Foreskin fibroblast (primary cell): ENCODE measurements at places on chromosomes 5 and 9.
A peak's percentile ranks its signal among the peaks of the same experiment; 100 is the strongest.

GRCh38 chr9:87892956-87893355 is 10.3 kb downstream of the SPATA31E1 start:
- no peak for DNase-seq

- DNase-seq = no peak
These were observed 1.6 kb downstream of the FNIP1 start for GRCh38 chr5:131795228-131795627.

DNA sequence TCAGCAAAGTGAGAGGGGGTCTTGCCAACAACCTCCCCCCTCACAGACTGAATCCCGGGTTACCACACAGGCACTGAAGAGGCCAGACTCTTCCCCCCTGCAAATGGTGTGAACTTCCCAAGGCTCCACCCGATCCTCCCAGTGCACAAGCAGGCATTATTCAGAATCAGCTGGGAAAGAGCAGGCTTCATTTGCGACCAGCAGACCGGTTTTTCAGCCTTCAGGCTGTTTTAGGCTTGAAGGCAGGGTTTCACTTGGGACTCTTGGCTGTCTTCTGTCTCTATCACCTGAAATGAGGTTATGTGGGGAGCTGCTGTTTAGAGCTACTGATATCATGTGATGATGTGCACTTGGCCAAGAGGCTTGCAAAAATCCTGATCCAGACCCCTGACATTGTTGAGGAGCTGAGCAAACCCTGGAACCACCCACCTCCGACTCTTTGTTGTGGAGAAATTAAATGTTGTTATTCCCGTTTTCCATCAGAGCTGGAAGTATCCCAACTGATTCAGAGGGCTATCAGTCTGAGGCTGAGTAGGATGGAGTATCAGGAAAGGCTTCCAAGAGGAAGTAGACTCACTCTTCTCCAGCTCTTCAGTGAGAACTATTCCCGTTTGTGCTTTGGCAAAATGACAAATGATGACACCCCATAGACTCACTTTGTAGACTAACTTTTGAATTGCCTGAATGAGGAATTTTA is 63.3 kb upstream of the ZFR start:
- peak; percentile 97 for DNase-seq

DNA sequence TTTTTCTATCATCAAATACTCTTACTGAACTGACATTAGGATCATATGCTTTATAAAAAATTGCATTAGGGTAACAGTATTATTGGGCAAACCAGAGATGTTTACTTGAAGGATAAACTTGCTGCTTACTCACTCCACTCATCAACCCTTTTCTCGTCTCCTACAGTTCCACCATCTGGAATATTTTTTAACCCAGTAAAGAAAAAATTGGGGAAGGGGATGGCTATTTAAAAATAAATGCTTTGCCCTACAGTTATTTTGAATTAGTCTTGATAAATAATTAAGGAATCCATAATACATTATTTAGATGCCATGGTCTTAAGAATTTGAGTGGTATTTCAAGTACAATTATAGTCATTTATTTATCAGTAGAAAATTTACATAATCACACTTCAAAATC is 225.8 kb downstream of the MEF2C start:
- no peak for DNase-seq

GRCh38 chr5:435961-436640 is 6.9 kb upstream of the EXOC3 start:
- no peak for DNase-seq

DNA sequence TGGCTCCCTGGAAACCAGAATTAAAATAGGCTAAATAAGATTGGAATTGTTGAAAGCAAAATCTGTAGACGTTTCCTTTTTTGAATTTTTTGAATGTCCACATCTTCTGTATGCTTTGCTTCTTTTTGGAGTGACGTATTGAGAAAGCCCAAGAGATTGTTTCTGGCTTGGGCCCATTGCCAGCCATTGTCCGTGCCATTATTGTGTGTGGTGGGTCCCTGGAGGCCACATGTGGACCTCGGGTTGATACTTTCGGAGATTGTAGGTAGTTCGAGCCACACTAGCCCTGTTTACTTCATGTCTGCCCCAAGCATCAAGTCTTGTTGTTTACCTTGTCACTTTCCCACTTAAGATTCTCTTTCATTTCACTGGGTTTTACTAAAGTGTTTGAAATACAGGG is 106.0 kb downstream of the PALM2AKAP2 start:
- DNase-seq = no peak

- peak; percentile 33 for DNase-seq
These were observed 229.1 kb downstream of the SEC61B start for GRCh38 chr9:99451112-99451606.

DNA sequence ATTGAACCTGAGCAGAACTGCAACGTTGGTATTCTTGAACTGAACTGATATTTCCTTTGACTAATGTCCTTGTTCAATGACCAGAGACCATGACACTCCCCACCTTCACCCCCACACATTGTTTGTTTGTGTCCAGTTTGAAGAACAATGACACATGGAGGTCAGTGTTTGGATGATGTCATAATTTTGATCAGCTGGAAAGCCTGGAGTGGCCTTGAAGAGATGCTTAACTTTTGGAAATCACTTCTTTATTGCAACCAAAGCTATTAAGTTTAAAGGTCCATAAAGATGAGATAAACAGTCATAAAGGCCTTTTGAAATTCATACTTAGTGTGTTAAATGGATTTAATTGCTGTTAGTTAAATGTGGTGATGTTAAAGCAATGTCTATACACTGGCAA is 92.7 kb downstream of the TMC1 start:
- DNase-seq = no peak

GRCh38 chr9:69173497-69173890 is 583 bp upstream of the TJP2 start:
- no peak for DNase-seq

DNA sequence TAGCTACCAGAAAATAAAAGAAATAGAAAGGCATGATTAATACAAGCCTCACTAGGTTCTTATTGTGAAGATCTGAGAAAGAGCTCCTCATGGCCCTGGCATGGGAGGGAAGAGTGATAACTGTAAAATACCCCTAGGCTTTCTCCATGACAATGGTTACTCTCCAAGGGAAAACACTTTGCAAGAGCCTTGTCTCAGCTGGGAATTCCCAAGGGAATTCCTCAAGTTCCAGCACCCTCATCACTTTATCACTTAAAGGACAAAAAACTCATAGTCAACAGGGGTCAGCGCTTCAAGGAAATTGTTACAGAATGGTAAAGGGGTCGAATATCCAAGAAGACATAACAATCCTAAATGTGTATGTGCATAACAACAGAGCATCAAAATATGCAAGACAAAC is 21.2 kb downstream of the SYK start:
- DNase-seq = no peak

- no peak for DNase-seq
These were observed 5.5 kb upstream of the KLHL9 start for GRCh38 chr9:21340735-21341134.

DNA sequence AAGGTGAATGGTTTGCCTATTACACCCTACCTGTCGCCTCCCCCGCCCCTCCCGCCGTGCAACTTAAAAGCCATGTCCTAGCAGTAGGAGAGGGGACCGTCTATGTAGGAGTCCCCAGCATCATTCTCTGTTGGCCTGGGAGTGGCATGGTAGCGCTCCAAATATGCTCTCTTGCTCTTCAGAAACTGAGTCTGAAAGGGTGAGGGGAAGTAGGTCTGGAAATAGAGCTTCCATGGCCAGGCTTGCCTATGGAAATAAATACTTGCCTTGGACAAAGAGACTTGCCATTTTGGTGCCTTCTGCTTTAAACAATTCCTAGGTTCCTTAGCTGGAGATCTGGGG is 1.4 kb downstream of the RGS7BP start:
- DNase-seq = no peak

DNA sequence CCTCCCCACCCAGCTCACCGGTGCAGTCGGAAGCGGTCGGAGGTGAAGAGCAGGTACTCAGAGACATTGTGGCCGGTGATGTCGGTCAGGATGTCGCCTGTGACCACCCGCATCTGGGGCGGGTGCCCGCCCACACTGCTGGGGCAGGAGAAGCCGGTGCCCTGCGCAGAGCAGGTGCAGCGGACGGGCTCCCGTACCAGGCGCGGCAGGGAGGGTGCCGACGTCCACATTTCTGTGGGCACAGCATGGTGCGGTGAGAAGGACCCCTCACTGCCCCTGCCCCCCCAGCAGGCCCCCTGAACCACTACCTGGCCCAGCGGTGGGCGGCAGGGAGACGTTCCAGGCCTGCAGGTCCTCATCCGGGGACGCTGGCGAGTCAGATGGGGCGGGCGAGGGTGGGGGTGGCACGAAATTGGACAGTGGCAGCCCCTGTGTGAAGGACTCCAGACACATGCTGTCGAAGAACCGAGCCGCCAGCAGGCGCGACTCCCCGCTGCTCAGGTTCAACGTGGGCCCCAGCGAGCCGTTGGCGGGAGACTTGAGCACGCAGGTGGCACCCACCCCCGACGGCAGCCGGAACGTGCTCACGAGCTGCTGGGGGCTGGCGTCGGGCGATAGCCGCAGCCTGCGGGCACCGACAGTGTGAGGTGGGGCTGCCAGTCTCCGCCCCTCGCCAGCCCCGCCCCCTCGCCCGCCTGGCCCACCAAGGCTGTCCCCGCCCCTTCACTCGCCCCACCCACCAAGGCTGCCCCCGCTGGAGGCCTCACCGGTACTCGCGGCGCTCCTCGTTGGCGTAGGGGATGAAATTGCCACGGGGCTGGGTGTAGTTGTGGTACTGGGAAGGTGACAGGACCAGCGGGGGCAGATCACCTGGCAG is 15.1 kb downstream of the ABCA2 start:
- DNase-seq = no peak

- no peak for DNase-seq
These were observed 142.6 kb downstream of the TARS1 start for GRCh38 chr5:33583332-33583731.

DNA sequence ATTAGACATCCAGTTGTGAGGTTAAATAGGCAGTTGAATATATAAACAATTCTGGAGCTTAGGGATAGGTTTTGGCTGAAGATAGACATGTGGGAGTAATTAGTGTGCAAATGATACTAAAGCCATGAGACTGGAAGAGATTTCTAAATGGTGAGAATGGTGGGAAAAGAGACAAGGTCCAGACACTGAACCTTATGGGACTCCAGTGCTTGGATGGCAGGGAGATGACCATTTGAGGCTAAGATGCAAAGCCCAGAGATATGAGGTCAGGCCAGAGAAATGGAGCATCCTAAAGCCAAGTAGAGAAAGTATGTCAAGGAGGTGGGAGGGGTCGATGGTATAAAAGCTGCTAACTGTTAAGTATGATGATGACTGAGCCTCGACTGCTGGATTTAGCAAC is 115.6 kb downstream of the SEMA5A start:
- DNase-seq = no peak

GRCh38 chr9:106717686-106718085 is 145.3 kb upstream of the ZNF462 start:
- DNase-seq = peak; percentile 82

DNA sequence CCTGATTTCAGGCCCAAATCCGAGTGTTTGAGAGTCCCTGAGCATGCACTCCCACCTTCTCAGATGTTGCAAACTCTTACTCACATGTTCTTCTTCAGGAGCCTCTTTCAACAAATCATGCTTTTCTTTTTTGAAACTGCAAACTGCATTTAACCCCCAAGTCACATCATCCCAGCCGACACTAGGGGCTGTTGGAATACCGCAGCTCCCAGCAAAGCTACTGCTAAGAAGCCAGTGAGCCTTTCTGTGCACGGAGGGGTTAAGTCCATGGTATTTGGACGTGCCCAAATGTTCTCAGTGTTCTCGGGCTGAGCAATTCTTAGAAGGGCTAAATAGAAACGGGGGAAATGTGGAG is 282.9 kb downstream of the NFIB start:
- peak; percentile 83 for DNase-seq

DNA sequence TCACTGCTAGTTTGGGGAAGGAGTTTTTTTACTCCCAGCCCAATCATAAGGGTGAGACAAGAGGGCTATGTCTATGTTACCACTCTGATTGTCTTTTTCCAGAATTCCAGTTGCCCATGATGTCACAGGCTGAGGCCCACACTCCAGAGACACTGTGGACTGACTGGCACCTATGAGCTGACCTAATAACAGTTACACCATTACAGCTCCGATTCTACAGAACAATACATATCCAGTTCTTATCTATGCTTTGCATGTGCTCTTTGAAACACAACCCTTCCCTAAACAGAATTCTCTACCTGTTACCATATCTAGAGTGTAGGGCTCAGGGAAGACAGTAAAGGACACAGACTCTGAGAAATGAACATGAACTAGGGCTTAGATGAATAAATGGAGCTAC is 45.7 kb upstream of the ALDOB start:
- DNase-seq = no peak

GRCh38 chr9:4927043-4927471 is 58.0 kb upstream of the JAK2 start:
- no peak for DNase-seq

GRCh38 chr5:154478224-154478565 is at the start of gene HAND1:
TSS of gene HAND1 (minus strand) at chr5:154478227. CDS start at chr5:154478008, 219 bp downstream.
- DNase-seq = peak; percentile 49
